ENCODE measurements at places on chromosomes 2 and 18. TPM values are rescaled to one million over a fixed set of nuclear protein-coding genes. Genes with fewer than 3 reads are reported as not detected.

DNA sequence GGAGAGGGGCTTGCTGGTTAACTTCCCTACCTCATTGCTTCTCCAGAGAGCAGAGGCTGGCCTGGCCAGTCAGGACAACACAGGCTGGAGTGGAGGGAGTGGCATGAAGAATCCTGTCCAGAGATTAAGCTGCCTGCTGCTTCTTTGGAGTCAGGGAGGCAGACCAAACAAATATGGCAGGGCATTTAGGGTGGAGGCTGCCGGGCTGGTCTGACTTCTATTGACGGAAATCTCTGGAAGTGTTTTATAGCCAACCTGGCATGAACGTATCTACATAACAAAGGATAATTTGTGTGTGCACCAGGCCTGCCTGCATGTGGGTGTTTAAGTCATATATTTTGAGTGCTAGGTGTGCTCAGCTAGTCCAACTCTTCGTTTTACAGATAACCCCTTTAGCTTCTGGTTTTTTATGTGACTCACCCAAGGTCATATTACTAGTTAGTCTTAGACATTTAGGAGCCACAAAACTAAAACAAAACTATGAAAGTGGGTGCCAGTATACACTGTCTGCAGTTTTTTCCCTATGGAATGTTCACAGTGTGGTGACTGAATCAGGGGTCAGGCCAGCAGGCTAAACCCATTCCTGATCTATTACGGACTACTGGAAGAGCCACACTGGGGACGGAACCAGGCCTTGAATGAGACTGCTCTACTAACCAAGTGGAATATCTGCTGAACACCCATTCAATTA, 5.5 kb downstream of the NPC1 start:
- peak; percentile 70 for DNase-seq

The MTIF2 gene
- total RNA-seq, result 68.4 TPM

The CPO gene
- not detected for total RNA-seq

The ICA1L gene
- total RNA-seq, result 0.74 TPM

The UGT1A4 gene
- not detected for total RNA-seq

DNA sequence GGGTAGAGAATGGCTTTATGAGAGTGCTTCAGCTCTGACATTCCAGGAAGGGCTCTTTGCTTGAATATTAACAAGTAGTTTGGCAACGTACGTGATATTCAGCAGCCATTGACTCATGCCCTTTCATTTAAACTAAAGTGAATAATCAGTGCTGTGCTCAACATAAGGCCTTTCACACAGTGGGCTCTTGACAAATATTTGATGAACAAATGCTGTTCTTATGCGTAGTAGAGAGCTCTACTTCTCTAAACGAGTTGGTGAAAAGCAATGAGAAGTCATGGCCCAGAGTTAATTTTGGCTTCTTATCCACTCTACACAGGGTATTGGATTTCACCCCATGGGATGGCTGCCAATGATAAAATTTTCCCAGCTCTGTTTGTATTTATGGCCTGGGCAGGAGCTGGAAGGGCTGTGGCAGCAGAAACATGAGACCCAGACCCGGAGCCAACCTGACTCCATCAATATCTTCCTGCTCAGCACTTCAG, 338.9 kb downstream of the CCDC85A start:
- DNase-seq, result peak; percentile 64

DNA sequence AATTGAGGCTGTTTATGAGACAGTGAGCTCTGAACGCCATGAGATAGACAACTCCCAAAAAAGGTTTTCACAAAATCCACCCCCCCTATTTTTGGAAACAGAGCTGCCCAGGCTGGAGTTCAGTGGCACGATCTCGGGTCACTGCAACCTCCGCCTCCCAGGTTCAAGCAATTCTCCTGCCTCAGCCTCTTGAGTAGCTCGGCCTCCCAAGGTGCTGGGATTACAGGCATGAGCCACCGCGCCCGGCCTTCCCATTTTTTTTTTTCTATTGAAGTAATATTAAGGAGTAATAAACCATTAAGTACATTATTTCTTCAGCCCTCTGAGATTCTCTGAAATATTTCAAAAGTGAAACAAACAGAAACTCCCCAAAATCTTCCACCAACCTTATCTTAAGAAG, 252.8 kb upstream of the NETO1 start:
- no peak for DNase-seq

The DSG1 gene
- not detected for total RNA-seq

The LINC00305 gene
- total RNA-seq, result not detected

GRCh38 chr2:85187069-85187468, 53.9 kb downstream of the TCF7L1 start:
- DNase-seq, result no peak

DNA sequence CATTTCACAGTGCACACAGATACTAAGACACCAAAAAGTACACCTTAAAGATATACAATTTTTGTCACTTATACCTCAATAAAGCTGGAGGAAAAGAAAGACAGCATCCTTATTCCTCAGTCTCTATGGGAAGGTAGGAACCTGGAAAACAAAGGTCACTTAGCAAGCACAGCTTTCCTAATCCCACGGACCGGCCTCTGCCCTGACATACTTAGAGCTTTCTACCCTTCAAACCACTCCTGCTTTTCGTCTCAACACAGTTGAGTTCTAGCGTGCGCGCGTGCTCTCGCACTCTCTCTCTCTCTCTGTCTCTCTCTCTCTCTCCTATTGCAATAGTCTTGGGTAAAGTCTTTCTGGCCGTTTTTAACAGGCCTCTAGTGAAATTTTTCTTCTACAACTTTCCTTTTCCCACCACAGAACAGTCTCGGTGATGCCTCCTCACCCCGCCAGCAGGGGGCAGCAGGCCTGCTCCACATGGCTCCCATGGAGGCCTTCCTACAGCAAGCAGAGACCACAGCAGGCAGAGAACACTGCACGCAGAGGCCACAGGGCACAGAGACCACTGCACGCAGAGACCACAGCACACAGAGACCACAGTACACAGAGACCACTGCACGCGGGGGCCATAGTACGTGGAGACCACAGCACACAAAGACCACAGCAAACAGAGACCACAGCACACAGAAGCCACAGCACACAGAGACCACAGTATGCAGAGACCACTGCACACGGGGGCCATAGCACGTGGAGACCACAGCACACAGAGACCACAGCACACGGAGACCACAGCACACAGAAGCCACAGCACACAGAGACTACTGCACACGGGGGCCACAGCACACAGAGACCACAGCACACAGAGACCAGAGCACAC, 106.9 kb downstream of the FBXO15 start:
- DNase-seq, result peak; percentile 49

DNA sequence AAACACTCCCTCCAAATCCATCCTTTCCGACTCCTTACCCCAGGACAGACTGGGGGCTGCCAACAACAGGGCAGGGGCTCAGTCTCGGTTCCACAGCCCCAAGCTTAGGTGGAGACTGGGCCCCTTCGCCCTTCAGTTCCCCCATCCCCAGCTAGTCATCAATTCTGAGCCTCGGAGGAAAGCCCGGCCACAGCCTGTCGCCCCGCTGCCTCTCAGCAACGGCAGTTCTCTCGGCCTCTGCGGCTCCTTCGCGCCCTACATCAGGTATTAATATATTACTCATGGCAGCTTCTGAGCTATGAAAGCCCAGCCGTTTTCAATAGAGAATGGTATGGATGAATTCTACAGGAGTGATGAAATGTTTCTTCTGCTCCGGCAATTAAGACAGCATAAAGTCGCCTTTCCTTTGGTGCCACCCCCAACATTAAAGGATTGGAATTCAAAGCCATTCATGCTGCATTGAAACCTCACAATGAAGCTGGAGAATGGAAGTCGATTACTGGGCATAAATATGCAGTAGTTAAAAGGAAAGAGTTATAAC, 2.8 kb downstream of the HDAC4 start:
- DNase-seq, result no peak

GRCh38 chr18:50030146-50030545, 164.8 kb downstream of the MYO5B start:
- no peak for DNase-seq

DNA sequence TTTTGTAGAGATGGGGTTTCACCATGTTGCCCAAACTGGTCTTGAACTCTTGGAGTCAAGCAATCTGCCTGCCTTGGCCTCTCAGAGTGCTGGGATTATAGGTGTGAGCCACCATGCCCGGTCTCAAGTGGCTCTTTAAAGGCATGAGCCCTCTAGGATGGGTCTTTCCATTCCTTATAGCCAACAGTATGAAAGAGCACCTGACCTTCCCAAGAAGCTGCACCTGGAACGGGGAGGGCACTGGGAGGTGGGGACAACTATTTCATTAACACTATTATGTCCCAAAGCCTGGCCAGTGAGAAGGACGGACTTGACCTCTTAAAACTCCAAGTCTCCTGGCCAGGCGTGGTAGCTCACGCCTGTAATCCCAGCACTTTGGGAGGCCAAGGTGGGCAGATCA, 149.7 kb downstream of the ZFP36L2 start:
- no peak for DNase-seq

The SKOR2 gene
- total RNA-seq, result not detected

DNA sequence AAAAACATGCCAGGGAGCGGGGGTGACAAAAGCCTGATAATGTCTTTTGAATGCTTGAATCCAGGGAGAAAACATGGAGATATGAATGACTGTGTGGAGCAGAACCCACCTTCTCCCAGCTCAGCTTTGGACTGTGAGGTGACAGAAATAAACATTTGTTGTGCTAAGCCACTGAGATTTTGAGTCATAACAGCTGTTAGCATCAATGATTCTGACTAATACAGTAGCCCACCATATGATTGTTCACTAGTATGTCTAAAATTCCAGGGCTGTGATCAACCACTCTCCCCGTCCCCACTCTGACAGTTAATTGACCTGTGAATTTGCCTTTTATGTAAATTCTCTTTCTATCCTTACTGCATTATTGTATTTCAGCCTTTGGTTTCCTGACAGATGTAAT, 69.1 kb downstream of the PDK1 start:
- DNase-seq, result no peak

The MAP4K4 gene
- 78.3 TPM for total RNA-seq

The CDCA7 gene
- total RNA-seq, result 24.8 TPM

The ABCG5 gene
- total RNA-seq, result not detected

DNA sequence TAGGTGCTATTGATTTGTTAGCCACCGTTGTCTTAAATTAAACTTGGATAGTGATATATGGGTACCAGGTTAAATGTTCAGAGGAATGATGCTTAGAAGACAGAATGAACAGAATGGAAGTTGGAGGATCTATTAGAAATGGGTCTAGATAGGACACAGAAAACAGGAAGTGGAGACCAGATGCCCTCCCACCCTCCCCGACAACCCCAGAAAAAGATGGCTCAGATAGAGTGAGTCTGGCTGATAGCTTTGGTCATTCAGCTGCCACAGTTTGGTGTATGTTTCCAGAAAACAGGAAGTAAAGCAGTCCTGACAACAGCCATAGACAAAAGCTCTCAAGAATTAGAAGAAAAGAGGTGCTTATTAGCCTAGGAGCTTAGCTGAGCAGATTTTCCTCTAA, 71.5 kb upstream of the DSG1 start:
- no peak for DNase-seq

DNA sequence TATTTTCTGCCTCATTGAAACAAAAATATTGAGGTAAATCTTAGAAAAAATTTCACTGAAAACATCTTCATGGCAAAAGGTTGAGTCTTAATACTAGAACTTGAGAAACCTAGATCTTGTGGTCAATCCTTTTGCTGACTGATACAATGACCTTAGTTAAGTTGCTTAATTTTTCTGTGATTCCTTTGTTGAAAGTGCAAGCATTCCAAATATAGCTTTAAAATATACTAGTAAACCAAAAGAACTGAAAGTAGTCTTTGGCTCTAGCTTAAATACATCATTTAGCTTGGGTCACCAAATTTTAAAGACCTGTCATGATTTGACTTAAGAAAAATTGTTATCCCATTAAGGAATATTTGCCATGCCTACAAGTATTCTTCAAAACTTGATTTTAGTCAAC, 16.7 kb downstream of the BMP10 start:
- no peak for DNase-seq

The UGT1A7 gene
- total RNA-seq, result not detected

- no peak for DNase-seq
These were observed 2.9 kb upstream of the COQ10B start for GRCh38 chr2:197450465-197450864.

GRCh38 chr2:191312662-191313061, 67.5 kb downstream of the MYO1B start:
- DNase-seq, result no peak

- no peak for DNase-seq
These were observed 69.6 kb downstream of the SRBD1 start for GRCh38 chr2:45541450-45541849.

- no peak for DNase-seq
These were observed 106.6 kb upstream of the ID2 start for GRCh38 chr2:8575038-8575833.

- DNase-seq, result peak; percentile 40
These were observed 63.7 kb upstream of the OTOF start for GRCh38 chr2:26541401-26542193.

The SLC14A1 gene
- total RNA-seq, result 7.5 TPM

The PLB1 gene
- 0.83 TPM for total RNA-seq

DNA sequence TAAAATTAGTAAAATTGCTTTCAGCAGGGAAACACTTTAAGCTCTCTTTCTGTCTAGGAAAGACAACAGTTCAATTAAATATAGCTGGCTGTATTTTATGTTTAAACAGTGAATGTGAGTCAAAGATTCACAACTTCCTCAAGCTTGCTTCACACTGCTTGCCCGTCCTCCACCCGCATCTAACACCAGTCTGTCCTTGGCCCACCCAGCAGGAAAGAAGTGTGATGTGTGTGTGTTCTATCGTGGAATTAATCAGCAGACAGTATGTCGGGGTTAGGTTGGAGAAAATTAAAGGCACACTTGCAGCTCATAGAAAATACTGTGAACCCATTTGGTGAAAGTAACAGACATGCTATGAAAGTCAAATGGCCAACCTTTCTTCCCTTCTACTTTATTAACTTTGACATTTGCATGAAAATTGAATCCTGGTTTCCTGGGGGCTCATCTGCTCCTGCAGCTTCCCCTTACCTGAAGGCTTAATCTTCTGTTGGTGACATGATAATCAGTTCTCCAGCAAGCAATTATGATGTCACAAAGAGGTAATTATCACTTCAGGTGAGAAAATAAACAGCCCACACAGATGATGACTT, 182.0 kb downstream of the UXS1 start:
- DNase-seq, result no peak

The BMP10 gene
- total RNA-seq, result not detected

The ALPP gene
- 0.03 TPM for total RNA-seq

All from Daoy (cell line).